ENCODE measurements at places on chromosomes 16 and 17.

GRCh38 chr16:88596483-88596882, 26.3 kb downstream of the ZC3H18 start:
- no peak for DNase-seq

- no peak for DNase-seq
Measured at GRCh38 chr16:47043200-47043599, 69.7 kb upstream of the DNAJA2 start.

GRCh38 chr16:74698222-74698621, 2.4 kb downstream of the MLKL start:
- DNase-seq, result no peak

DNA sequence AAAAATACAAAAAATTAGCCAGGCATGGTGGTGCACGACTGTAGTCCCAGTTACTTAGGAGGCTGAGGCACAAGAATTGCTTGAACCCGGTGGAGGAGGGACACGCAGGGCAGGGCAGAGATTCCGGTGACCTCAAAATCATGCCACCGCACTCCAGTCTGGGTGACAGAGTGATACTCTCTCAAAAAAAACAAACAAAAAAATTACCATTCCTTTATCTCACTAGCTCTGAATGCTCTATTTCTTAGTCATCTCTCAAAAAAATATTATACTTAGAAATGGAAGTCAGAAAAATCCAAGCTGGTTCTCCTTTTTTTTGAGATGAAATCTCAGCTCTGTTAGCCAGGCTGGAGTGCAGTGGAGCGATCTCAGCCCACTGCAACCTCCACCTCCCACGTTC, 40.8 kb downstream of the SPOP start:
- no peak for DNase-seq

GRCh38 chr17:67542219-67543114, 165.4 kb downstream of the PITPNC1 start:
- DNase-seq, result no peak

- DNase-seq, result no peak
Measured at GRCh38 chr16:73390936-73391335, 343.0 kb upstream of the ZFHX3 start.

DNA sequence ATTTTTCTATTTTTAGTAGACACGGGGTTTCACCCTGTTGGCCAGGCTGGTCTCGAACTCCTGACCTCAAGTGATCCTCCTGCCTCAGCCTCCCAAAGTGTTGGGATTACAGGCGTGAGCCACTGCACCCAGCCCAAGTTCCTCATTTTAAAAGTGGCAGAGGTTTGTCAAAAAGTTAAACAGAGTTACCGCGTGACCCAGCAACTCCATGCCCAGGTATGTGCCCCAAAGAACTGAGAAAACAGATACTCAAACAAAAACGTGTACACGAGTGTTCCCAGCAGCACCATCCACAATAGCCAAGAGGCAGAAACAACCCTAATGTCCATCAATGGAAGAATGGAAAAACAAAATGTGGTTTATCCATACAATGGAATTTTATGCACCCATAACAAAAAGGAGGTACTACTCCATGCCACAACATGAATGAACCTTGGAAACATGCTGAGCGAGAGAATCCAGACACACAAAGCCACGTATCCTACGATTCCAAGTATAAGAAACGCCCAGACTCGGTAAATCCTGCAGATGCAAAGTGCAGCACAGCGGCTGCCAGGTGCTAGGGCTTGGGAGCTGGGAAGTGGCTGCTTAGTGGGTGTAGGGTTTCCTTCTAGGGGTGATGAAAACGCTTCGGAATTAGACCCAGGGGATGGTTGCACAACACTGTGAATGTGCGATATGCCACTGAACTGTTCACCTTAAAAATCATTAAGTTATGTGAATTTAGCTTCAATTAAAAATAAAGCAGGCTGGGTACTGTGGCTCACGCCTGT, 24.8 kb downstream of the ADCY9 start:
- no peak for DNase-seq

- no peak for DNase-seq
Measured at GRCh38 chr17:35011671-35012216, 31.4 kb downstream of the LIG3 start.

DNA sequence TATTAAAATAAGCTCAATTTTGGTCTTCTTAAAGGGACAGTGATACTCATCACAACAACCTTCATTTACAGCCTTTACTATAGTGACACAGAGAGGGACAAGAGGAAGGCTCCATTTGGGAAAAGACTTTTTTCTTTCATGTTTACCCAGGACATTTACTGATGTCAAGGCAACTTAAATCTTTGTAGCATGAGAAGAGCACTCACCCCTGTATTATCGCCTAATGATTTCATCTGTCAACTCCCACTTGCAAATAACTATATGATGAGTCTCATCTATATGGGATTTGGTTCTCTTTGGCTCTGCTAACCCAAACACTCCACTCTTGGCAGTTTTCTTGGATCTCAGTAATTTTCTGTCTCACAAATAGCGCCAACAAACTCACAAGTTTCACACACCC, 24.1 kb downstream of the BLMH start:
- DNase-seq, result no peak

DNA sequence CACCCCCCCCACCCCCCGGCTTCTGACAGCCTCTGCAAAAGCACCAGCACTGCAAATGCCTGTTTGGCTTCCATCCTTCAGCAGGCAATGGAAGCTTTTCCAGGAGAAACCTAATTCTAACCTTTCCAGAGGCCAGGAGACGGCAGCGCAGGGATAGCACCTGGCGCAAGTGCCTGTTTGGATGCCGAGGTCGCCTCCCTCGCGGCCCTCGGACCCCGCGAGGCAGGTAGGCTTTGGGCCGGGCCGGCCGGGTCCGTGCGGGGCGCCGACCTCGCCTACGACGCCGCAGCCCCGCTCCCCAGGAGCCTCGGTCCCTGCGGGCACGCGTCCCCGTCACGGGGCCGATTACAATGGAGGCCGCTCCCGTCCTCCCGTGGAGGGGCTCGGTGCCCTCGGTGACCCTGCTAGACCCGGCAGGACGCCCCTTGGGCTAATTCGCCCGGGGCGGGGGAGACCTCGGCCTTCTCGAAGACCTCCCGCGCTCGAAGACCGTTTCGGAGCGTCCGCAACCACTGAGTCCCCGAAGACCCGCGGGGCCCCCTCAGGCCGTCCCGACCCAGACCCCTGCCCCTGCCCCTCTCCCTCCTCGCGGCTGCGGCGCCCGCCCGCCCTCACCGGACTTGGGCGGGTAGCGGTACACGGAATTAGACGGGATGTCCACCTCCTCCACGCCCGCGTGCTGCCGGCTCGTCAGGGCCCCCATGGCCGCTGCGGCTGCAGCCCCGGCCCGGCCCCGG, 587 bp downstream of the RNF157 start:
- no peak for DNase-seq

GRCh38 chr17:17774009-17774881, 62.5 kb downstream of the SREBF1 start:
- no peak for DNase-seq

DNA sequence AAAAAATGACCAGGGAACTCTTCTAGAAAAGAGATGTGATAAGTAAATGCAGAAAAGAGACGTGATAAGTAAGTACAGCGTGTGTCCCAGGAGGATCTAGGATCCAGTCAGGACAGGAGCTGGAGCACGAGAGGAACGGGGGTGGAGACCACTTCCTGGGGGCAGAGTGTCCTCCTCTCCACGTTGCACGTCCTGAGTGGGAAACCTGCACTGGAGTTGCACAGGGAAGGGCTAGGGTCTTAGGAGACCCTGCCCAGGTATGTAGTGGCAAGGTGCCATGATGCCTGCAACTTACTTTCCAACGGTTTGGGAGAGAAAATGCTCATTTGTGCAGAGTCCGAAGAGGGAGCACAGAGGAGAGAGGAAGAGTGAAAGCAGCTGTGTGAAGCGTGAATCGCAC, 55.8 kb downstream of the RNF213 start:
- no peak for DNase-seq

DNA sequence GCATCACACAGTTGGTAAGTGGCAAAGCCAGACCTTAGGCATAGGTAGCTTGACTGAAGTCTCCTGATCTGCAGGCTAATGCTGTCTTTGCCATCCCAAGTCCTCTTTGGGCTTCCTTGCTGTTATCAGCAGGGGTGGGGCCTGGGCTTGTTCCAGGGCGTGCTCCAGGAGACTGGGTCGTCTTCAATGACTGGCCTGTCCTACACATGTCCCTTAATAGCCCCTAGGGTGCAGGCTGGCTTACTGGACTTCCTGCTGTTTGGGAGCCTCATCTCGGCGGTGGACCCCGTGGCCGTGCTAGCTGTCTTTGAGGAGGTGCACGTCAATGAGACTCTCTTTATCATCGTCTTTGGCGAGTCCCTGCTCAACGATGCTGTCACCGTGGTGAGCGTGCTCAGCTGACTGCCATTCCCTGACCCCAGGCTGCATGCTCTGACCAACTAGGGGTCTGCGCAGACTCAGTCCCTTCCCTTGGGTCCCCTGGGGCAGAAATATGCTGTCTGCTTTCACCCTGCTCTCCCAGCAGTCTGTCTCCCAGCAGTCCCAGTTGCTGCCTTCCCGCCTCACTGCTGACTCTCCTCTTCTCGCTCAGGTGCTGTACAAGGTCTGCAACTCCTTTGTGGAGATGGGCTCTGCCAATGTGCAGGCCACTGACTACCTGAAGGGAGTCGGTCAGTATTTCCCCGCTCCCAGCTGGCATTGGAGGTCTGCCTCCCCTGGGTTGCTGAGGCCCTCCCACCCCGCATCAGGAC, 6.2 kb downstream of the SLC9A5 start:
- no peak for DNase-seq

DNA sequence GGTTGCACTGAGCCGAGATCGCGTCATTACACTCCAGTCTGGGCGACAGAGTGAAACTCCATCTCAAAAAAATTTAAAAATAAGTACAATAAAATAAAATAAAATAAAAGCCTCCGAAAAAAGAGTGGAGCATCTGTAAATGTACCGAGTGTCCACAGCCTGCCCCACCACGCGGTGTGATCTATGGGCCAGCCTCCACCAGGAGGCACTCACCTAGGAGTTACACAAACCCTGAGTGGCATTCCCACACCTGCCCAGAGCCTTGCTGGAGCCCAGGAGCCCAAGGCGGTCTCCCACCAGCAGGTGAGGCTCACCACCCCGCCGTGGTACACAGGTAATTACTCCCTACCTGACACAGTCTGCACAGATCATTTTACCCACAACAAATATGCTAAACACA, 183.2 kb downstream of the ZNF423 start:
- DNase-seq, result no peak

DNA sequence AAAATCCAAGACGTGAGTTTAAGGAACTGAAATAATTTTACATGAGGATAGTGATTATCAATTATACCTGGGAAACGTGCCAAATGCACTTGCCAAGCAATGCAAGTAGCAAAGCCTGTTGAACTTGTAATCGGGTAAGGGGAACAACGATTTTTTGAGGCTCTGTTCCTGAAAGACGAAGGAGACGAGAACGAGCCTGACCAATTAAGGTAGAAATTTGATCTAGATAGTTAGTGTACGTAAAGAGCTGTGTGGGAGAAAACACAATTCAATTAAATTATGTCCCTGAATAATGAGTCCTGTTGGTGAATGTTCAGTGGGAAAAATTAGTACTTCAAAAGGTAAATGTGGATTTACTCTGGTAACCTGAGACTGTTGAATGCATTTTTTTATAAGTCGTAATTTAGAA, 17.7 kb upstream of the KCTD5 start:
- no peak for DNase-seq

DNA sequence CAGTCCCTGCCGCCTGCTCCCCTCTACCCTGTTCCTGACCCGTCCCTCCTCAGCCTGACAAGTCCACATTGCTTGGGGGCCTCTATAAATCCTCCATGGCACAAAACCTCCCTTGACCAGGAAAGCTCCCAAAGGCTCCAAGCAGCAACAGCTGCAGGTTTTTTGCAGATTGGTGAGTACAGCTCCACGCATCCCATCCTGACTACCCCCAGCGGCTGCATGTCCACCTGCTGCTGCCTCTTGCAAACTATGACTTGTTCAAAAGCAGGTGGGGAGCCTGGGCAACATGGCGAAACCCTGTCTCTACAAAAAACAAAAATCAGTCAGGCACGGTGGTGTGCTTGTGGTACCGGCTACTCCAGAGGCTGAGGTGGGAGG, 122.8 kb downstream of the ANKRD11 start:
- DNase-seq, result no peak

GRCh38 chr17:47732399-47733046, 513 bp upstream of the TBX21 start:
- no peak for DNase-seq

DNA sequence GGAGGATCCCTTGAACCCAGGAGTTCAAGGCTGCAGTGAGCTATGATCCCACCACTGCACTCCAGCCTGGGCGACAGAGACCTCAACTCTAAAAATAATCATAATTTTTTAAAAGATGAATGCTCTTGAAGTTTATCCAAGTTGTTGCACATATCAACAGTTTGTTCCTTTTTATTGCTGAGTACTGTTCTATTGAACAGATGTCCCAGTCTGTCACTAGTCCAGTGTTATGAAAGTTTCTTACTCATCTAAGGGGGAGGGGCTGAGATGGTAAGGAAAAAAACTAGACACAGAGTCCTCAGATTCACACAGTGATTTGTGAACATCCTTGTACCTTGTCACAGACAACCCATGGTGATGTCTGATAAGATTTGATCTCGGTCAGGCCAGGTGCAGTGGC, 3.9 kb downstream of the ACAP1 start:
- no peak for DNase-seq

DNA sequence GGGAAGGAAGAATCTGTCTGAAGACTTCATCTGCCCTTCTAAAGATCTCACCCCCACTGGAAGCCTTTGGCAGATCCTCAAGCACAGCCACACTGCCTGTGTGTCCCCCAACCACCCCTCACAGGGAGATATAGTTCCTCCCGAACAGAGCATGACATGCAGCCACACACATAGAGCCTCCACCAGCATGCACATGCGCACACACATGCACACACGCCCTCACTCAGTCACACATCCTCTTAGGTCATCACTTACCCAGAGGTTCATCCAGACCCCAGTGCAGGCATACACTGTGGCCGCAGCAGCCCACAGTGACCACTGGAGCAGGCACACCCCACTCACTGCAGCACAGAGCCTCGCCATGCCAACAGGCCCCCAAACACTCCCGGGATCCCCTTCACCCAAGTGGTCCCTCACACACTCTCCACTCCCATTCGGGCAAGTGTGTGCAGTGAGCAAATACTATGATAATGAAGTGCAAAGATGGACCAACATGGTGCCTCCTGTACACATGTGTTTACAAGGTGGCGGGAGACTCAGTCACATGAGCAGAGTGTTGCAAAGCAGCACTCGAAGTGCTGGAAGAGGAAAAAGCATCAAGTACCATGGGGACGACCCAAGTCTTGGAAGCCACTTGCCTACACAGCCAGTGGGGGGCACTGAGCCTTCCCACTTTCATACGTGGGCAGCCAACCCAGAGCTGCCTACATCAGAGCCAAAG, 17.0 kb upstream of the SP6 start:
- no peak for DNase-seq

DNA sequence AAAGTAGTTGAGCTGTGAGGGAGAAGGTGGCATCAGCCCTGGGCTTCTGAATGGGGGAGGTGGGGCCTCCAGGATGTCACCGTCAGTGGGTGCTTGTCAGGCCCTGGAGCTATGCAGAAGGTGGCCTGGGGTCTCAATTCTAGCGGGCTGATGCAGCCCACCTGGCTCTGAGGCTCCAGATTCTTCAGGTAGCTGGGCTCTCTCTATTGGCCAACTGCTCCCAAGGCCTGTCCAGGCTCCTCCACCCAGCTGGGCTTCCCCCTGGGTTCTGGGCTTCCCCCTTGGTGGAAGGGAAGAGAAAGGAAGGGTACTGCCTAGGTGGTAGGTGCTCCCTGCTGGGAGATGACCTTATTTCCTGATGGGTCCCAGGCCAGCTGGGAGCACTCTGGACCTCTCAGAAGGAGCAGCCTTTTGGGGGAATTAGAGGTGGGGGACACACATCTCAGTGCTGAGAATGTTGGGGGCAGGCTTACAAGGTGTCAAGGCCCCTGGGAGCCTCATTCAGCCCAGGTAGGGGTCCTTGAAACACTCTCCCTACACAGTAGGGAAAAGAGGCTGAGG, 1728.3 kb downstream of the TP53TG3F start:
- DNase-seq, result no peak

Data from stimulated activated CD8-positive, alpha-beta memory T cell treated with anti-CD3 and anti-CD28 coated beads, Interleukin-12 subunit alpha, Interleukin-12 subunit beta, amount 100 ng/mL, for 4 hours (primary cell).